Esophagus squamous epithelium (tissue), 5 donors: ENCODE measurements at places on chromosomes 6 and 20.
A peak's percentile ranks its signal among the peaks of the same experiment; 100 is the strongest.

- no peak for DNase-seq
These were observed 18.9 kb upstream of the CALHM5 start for GRCh38 chr6:116492331-116493067.

DNA sequence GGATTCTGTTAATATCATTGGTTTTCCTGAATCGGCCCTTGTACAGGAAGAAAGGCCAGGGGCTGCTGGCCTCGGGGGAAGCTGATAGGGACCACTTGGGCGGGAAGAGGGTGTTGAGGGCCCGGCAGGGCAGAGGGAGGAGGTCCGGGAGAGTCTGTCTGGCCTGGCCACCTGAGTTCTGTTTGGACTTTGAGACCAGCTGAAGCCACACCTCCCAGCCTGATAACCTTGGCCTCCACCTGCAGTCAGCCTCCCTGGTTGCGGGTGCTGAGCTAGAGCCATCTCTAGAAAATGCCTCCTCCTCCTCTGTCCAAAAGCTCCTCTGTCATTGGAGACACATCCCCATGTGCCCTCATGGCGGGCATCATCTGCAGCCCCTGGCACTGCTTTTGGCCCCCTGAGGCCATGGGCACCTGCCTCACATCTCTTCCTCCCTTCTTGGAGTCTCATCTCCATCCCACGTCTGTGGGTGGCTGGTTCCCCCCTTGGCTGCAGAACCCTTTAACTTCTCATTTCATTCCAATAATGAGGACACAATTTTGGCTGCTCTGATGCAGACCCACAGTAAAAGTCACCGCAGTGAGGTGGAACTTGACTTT is 16.6 kb downstream of the APCDD1L start:
- no peak for DNase-seq

GRCh38 chr6:93471281-93471680 is 51.9 kb upstream of the EPHA7 start:
- DNase-seq = no peak

DNA sequence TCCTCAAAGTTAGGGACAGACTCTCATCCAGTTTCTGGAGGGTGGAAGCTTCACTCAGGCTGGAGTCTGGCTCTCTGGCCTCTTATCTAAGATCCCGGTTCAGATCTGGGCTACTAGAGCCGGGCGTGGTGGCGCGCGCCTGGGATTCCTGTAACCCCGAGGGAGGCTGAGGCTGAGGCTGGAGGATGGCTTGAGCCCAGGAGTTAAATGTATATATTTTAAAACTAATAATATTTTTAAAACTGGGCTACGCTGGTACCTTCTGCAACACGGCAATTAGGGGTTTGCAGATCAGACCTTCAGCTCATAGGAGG is 710 bp upstream of the ZNF343 start:
- no peak for DNase-seq

GRCh38 chr20:956330-956951 is 40.3 kb upstream of the ANGPT4 start:
- peak; percentile 3 for DNase-seq

DNA sequence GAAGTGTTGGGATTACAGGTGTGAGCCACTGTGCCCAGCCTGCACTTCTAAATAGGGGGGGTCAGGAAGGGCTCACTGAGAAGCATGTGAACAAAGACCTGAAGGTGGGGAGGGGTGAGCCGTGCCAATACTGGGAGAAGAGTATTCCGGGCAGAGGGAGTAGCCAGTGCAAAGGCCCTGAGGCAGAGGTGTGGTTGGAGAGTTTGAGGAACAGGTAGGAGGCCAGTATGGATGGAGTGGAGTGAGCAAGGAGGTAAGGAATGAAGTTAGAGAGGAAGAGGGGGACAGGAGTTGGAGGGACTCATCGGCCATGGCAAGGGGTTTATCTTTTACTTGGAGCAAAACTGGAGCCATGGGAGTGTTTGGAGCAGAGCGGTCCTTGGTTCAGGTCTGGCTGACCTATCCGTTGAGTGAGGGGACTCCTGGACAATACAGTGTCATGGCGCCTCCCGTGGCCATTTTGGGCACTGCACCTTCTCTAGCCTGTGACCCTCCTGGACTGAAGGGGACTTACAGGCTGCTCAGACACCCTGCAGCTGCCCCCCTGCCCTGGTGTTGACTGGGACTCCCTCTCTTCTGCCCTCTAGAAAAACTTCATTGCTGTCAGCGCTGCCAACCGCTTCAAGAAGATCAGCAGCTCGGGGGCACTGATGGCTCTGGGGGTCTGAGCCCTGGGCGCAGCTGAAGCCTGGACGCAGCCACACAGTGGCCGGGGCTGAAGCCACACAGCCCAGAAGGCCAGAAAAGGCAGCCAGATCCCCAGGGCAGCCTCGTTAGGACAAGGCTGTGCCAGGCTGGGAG is 12.1 kb downstream of the FOXS1 start:
- DNase-seq = no peak

DNA sequence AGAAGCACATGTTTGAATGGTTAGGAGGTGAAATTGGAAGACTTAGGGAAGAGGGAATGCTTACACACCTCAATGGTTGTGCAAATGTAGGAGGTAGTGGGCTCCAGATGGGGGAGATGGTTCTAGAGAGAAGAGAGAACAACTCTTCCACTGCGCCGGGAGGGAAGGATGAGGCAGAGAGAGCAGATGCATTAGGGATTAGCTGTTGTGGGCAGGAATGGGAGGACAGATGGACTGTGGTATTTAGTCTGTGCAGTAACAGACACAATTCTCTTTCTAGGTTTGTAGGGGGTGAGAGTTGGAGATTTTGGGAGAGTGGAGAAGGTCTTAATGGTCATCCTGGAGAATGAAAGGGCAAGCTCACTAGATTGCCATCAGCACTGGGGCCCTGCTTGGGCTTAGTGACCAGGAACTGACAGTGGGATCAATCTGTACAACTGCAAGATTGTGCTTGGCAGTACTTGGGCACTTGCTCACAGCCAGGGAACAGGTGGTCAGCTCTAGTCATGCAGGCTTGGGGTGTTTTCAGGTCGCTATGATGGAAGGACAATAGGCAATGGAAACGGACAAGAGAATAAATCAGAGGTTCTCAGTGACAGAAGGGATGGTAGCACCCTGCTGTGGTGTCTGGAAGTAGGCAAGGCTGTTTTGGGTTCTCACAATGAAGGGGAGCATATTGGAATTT is 182.0 kb upstream of the MYLIP start:
- DNase-seq = no peak

GRCh38 chr6:167996424-167997199 is 859 bp upstream of the KIF25 start:
- no peak for DNase-seq

DNA sequence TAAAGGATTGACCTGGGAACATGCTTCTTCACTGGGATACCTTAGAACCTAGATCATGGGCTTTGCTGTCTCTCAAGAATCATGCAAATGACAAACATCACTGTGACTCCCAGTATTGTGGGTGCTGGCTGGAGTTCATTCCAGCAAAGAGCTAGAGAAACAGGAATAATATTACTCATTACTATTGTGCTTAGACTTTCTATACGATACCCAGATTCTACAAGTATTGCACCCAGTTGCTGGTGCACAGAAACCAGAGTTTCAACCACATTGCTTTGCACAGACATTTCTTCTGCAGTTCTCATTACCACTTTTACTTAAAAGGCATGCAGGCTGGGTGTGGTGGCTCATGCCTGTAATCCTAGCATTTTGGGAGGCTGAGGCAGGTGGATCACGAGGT is 220.4 kb upstream of the ZNF217 start:
- DNase-seq = no peak

GRCh38 chr6:148044921-148045320 is 297.7 kb upstream of the SASH1 start:
- no peak for DNase-seq

- DNase-seq = no peak
These were observed 176.5 kb upstream of the PDE7B start for GRCh38 chr6:135675026-135675425.

GRCh38 chr6:39688494-39688893 is 36.7 kb downstream of the KIF6 start:
- no peak for DNase-seq

DNA sequence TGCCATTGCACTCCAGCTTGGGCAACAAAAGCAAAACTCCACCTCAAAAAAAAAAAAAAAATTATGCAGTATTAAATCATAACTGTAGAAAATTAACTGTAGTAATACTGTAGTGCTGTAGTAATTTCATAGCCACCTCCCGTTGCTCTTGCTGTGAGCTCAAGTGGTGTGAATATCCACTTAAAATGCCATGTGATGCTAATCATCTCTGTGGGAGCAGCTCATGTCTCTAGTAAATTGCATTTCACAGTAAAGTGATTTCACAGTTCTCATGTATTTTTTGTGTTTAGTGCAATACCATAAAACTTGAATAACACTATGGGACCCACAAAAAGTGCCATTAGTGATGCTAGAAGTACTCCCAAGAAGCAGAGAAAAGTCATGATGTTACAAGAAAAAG is 14.4 kb upstream of the FAM217A start:
- DNase-seq = no peak

DNA sequence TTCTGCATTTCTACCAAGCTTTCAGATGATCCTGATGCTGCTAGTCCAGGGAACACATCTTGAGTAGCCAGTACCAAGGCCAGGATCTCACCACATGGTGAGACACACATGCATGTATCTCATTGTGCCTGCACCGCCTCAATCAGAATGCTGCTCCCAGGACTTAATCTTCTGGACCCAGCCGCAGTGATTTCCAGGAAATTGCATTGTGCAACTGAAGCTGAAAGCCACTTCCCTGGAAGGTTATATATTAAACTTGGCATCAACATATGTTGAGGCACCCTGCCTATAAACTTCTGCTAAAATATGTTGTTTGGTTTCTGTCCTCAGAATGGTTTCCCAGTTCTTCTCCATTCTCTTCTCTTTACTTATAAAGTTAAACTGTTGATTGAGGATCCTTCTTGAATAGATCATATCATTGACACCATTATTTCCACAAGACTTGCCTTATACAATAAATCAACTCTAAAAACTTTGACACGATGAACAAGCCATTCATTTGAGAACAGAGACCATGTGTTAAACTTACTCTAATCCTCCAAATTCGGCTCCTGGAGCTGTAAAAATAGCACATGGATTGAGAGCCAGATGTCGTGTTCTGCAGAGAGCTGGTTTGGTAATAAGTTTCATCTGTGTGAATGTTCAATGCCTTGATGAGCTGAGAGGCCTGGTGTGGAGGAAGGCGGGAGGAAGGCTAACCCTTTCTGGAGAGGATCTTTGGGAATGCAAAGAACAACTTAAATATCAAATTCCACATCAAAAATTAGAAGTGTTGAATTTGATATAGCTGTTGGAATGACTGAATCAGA is 65.0 kb upstream of the PCSK2 start:
- DNase-seq = no peak

- no peak for DNase-seq
These were observed 279.9 kb upstream of the CITED2 start for GRCh38 chr6:139654309-139654708.

- DNase-seq = no peak
These were observed 1.5 kb upstream of the ARID1B start for GRCh38 chr6:156775717-156776116.

- no peak for DNase-seq
These were observed 119.3 kb downstream of the RNF144B start for GRCh38 chr6:18506382-18507017.

DNA sequence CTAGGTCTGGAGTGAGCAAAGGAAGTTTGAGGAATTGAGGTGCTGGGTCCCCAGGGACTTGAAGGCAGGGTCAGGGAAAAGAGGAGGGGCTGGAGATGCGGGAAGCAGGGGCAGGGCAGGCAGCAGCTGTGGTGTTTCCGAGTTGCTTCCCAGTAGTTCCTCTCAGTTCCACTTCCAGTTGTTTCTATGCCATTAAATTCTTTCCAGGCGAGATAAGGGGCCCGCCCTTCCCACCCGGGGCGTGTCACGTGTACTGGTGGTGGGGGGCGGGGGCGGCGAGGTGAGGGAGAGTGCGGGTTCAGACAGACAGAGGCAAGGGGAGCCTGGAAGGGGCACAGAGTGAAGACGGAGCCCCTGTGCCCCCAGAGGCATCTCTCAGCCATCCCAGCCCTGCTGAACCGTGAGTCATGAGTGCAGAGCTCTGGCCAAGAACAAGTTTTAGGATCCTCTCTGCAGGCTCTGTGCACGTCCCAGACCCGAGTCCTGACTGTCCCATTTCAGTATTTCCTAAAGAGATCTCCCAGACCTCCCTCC is 977 bp downstream of the TNXB start:
- no peak for DNase-seq

GRCh38 chr20:21701171-21701876 is 4.1 kb upstream of the PAX1 start:
- DNase-seq = no peak

DNA sequence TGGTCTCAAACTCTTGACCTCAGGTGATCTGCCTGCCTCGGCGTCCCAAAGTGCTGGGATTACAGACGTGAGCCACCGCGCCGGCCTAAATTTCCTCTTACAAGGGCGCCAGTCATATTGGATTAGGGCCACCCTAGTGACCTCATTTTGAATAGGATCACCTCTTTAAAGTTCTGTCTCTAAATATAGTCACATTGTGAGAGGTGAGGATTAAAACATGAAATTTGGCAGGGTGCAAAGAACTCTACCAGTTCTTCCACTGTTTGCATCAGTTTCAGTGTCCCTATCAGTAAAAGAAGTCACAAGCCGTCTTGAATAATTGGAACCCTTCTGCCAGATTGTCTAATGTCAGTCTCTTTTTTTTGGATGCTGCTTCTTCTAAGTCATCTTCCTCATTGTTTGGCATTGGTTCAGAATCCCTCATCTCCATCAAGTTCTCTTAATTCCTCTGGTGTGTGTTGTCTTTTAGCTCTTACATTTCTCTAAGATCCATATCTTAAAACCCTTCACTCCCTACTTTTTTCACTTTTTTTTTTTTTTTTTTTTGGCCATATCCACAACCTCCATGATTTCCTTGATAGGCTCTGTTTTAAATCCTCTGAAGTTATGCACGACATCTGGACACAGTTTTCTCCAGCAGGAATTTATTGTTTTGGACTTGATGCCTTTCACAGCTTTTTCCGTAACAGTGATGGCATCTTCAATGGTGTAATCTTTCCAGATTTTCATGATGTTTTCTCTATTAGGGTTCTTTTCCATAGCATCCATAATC is 56.8 kb downstream of the NCOA3 start:
- DNase-seq = no peak

GRCh38 chr6:28537509-28538140 is 11.9 kb downstream of the GPX5 start:
- no peak for DNase-seq

GRCh38 chr20:38098952-38099351 is 65.4 kb downstream of the RPRD1B start:
- no peak for DNase-seq

DNA sequence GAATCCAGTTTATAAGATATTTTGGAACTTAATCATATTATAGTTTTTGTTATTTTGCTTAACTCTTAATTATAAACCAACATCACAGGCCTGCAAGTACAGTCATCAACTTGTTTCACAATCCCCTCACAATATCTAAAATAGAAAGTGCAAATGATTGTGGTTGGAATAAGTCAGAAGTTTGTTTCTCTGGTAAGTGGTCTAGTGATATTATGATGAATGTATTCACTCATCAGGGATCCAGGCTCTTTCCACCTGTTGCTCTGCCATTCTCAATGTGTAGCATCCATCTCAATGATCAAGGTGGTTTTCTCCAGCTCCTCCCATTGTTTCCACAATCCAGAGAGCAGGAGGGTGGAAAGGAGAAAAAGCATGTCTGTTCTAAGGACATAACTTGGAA is 54.2 kb downstream of the OPN5 start:
- no peak for DNase-seq
